GM10248 (cell line): ENCODE measurements at places on chromosomes 7 and 10.

DNA sequence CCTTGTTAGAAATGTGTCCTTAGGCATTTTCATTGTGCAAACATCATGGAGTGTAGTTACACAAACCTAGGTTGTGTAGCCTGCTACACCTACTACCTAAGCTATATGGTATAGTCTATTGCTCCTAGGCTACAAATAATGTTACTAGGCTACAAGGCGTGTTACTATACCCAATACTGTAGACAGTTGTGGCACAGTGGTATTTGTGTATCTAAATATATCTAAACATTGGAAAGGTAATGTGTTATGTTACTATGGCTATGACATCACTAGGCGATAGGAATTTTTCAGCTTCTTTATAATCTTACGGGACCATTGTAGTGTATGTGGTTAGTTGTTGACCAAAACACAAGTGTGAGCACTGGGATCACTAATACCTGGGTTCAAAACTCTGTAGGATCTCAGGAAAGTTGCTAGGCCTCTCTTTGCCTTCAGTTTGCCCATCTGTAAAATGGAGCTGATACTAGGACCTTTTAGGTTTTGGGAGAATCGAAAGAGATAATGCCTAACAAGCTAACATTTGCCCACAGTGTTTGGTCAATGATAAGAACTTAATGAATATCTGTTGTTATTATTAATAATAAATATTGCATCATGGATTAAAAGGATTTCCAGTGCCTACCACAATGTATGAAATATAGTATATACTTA lies 2.7 kb downstream of the BICC1 start:
- no peak for DNase-seq

GRCh38 chr7:22109761-22110160 lies 164.1 kb upstream of the CDCA7L start:
- peak; percentile 35 for DNase-seq

DNA sequence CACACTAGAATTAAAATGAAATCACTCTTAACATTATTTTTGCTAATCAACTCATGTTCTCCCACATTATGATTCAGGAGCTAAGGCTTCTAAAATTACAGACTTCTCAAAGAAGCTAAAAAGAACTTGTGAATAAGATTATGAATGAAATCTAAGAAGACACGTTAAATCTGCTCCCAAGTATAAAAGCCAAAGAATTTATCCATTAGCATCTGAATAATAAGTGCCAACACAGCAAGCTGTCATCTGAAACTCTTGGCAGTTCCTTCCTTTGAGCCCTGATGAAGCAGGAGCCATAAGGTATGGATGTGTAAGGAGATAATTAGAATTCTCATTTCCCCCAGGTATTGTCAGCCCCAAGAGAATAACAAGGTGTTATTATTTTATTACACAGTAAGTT lies 50.3 kb downstream of the TPK1 start:
- no peak for DNase-seq

- no peak for DNase-seq
Observed at GRCh38 chr7:106313966-106314365, 29.2 kb upstream of the NAMPT start.

- no peak for DNase-seq
Observed at GRCh38 chr7:51180092-51180491, 136.5 kb downstream of the COBL start.

GRCh38 chr10:59287587-59288255 lies 74.6 kb downstream of the FAM13C start:
- DNase-seq, result no peak

DNA sequence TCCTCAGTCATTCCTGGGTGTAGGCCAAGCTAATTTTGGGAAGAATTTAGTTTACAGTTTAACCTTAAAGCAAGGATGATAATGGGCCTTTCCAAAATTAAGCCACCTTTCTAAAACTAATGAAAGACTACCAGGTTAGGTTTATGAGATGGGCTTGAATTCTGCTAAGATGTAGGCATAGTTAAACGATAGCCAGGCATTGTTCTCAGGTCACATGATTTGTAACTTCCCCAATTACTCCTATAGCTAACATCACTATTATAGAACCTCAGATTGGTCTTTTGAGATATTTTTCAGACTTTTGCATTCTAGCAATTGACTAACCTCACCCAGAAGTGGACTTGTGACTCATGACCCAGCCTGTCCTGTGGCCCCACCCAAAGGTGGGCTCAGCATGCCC lies 7.0 kb upstream of the NUB1 start:
- no peak for DNase-seq

- DNase-seq, result no peak
Observed at GRCh38 chr10:89845541-89846280, 144.3 kb downstream of the KIF20B start.

DNA sequence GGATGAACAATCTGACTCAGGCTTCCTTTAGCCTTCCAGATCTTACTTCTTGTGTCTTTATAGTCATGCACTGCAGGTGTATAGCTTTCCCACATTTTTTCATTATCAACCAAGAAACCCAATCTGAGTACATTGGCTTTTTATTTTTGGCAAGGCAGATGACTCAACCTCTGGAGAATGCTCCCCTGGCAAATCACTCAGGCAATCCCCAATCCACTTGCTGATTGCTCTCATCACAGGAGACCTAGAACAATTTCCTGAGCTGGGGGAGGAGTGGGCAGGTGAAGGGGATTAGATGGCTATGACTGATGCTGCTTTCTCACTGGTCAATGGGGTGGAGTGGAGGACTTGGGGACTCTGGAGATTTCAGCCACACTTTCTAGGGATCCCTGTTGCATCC lies 134.4 kb downstream of the SLC16A9 start:
- DNase-seq, result no peak

- DNase-seq, result no peak
Observed at GRCh38 chr7:32152576-32152975, 82.4 kb upstream of the PDE1C start.

DNA sequence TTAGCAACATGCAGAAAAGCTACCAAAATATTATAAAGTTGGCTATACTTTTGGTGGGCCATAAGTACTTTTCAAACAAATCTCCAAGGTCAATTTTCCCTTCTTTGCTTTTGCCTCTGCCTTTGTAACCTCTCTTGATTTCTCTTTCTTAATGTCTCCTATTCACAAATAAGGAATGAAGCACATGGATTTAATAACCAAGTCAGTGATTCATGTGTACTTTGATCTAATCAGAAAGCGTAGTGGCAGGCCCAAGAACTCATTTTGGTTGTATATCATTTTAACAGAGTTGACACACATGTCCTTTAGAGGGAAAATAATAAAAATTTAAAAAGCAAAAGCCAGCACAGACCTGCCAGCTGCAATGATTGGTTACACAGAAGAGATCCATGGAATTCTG lies 93.7 kb downstream of the FZD1 start:
- no peak for DNase-seq

- DNase-seq, result no peak
Observed at GRCh38 chr7:14851610-14852009, 50.9 kb downstream of the DGKB start.

GRCh38 chr7:6015917-6016652 lies 7.0 kb downstream of the AIMP2 start:
- no peak for DNase-seq

DNA sequence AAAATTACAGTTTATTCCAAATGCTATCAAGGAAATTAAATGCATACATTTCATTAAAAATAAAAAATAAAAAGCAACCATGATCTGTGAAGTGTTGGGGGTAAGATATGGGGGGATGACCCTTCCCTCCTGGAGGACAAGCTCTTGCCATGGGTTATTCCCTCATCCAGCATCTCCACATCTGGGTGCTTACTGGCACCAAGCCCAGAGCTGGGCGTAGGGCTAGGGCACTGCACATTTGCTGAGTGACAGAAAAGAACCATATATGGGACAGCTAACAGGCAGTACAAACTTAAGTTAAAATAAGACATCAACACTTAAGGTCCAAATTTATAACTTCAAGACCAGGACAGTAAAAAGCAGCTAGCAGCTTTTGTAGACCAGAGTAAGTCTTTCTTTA lies 10.2 kb downstream of the CCDC6 start:
- no peak for DNase-seq

GRCh38 chr7:114048386-114049235 lies 129.8 kb upstream of the PPP1R3A start:
- no peak for DNase-seq

DNA sequence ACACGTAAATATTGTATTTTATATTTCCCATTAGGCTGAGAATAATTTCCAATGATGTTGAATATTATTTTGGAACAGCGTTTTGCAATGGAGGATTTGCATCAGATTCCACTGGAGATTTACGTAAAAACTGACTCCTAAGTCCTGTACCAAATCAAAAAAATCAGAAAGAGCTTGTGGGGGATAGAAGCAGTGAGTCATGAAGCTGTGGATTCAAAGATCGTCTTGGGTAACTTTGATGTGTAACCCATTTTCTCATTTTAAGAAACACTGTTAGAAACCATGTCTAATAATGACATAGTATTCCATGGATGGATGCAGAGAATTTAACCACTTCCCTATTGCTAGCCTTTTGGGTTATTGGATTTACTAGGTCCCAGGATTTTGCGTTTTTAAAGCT lies 158.6 kb downstream of the INHBA start:
- DNase-seq, result no peak

GRCh38 chr10:89440226-89441009 lies 26.1 kb downstream of the IFIT5 start:
- no peak for DNase-seq

- no peak for DNase-seq
Observed at GRCh38 chr7:75772081-75773077, at the start of gene CCL26. Gene CCL26 (minus strand): TSS chr7:75772211. CDS start chr7:75772176, 35 bp downstream.

DNA sequence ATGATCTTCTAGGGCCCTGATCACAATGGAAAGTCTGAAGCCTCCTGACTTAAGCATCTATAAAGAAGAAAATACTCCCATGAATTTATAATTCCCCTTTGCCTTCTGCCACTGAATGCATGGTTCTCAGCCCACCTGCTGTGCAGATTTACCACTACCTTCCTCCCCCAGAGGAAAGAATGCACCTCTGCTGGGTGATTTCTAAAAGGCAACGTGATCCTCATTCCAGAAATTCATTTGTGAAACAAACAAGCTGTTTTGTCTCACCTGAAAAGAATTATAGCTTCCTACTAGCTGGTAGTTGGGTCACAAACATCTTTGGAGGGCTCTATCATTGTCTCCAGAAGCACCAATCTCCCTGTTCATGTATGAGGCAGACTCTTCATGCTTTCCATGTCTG lies 320.2 kb downstream of the CDC14C start:
- DNase-seq, result no peak

DNA sequence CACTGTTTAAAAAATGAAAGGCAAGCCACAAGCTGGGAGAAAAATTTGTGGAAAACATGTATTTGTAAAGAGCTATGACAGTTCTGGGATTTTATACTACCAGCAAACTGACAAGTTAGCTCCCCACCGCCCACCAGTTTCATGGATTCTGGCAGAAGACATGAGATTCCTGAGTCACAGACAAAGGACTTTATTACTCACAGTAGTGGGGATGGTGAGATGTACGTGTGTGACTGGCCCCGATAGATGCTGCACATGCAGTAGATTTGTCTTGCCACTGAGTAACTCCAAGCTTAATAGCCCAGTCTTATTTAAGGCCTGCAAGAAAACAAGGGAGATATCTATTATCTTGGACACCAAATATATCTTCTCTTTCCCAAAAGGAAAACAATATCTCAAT lies 281.7 kb downstream of the AHR start:
- DNase-seq, result no peak

GRCh38 chr7:127792528-127793342 lies 140.7 kb downstream of the SND1 start:
- peak; percentile 22 for DNase-seq
